ENCODE measurements at places on chromosomes 13 and 19.

DNA sequence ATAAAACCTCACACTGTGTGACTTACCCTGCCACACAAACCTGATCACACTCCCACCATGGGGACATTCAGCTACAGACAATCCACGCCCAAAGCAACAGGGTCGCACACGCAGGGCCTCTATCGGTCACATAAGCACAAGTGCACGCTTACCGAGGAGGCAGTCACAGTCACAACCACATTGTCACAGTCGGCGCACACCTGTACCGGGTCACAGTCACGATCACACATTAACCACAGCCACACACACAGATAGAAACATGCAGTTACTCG, 579 bp downstream of the ZNF566 start:
- DNase-seq = no peak

GRCh38 chr19:42129399-42130253, 2.6 kb downstream of the POU2F2 start:
- DNase-seq = no peak

DNA sequence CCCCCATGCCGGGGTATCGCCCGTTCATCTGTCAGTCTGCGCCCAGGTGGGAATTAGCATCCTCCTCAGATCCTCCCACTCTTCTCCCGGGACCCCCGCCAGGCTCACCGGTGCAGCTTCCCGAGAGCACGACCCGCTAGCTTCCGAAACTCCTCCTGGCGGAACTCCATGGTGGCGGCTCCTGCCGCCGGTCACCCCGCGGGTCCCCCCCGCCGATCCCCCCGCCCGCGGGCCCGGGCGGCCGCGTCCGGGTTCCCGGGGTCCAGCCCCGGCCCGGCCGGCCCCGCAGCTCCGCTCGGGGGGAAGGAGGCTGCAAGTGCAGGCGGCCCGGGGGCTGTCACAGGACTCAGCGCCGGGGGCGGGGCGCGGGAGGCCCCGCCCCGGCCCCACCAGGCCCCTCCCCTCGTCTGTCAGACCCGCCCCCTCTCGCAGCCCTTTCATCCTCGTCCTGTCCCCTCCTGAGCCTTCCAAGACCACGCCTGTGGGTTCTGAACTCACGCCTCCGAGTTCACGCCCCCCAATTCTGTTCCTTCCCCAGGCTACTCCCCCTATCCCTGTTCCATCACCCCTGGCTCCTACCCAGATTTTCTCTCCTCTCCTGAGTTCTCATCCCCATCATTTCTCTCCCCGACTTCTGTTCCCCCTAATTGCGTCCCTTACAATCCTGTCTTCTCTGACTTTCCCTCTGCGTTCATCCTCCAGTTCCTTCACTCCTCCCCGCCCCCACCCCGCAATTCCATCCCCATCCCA, at the start of gene SLC17A7:
Gene SLC17A7 (minus strand): TSS at position 318 of the 750 bp plus-strand sequence. CDS start 148 bp downstream, at position 170.
- DNase-seq = no peak

DNA sequence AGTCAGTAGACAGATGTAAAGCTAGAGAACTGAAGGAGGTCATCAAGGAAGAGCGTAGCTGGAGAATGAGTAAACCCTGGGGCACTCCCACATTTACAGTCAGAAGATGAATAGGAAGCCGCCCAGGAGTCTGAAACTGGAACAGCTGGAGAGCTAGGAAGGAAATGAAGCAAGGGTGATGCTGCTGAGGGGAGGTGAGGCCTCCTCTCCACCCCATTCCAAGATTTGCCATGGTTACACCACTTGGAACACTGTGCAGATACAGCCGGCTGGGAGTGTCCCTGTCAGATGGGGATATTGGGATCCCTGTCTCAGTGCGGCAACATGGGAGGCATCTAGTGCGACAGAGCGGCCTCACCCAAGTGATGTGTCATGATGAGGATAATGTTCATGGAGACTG, 51.8 kb upstream of the GPI start:
- no peak for DNase-seq

DNA sequence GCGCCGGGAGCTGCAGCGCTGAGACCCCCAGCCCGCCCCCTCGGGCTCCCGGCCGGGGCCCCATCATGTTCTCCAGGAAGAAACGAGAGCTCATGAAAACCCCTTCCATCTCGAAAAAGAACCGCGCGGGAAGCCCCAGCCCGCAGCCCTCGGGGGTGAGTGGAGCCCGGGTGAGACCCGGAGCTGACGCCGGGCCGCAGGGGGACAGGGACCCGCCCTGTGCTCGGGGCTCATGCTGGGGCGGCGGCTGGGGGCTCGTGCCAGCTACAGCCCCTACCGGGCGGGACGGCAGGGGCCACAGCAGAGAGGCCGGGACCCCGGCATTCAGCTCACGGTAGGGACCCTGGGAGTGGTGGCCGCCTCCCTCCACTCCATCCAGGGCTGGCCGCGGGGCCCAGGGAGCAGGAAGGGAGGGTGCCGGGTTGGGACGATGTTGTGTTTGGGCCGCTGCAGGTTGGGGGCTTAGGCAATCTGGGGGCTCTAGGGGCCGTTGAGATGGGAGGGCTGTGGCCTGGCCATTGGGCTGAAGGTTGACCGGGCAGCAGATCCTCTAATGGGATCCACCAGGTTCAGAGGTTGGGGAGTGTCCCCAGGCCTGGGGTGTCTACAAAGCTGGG, 482 bp downstream of the ARHGAP45 start:
- DNase-seq = no peak

GRCh38 chr13:64078025-64078424, 2662.4 kb upstream of the PCDH20 start:
- DNase-seq = no peak

DNA sequence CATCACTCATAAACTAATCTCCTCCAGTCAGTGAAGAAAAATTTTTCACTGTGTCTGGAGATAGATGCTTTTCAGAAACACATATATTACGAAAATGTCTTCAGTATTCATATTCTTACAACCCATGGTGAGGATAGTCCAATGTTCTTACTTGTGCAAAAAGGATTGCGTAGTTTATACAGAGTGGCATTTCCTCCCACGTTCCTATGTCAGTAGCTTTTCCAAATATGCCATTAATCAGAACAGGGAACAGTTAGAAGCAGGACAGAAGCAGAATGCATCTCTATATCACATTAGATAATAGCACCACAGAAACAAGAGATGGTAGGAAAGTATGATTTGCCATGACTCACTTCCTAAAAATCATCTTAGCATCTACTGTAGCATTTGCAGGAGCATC, 282.9 kb downstream of the SLITRK5 start:
- DNase-seq = no peak

GRCh38 chr19:47790398-47790814, 11.9 kb downstream of the SELENOW start:
- peak; percentile 80 for DNase-seq

- no peak for DNase-seq
Measured at GRCh38 chr13:49370371-49370770, 73.5 kb downstream of the CAB39L start.

DNA sequence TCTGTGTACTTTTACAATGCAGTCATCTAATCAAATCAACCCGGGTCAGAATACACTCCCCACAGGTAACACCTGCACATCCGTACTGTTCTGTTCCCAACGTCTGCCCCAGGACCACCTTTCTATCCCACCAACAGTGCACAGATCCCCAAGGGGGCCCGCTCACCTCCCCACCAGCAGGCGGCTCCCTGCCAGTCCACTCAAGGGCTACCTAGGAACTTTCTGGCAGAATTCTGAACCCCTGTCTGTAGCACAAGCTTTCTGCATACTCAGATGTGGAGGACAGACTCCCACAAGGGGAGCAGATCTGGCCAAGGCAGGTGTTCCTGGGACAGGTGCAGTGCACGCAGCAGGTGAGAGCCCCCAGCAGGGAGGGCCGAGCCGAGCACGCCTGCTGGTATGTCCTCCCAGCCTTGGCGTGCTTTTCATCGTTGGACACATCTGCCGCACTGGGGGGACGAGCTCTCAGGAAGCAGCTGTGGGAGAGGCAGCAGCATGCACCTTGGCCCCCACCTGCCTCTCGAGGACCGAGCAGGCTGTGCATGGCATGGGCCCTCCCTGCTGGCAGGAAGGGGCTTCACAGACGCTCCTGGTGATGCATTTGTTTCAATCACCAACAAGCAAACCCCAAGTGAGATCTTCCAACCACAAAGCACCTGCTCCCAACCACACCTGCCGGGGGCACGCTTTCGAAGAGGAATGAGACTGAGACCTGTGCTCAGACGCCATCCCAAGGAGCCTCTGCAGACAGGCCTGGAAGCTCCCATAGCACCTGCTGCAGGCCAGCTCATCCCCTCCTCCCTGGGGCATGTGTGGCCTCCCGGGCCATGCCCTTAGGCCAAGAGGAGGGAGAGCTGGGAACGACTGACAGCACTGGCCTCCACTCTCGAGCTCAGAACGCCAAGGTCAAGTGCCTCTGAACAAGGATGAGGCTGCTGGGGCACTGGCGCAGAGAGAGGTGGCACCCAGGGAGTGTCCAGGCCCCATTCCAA, 35.9 kb downstream of the RAB20 start:
- peak; percentile 69 for DNase-seq

DNA sequence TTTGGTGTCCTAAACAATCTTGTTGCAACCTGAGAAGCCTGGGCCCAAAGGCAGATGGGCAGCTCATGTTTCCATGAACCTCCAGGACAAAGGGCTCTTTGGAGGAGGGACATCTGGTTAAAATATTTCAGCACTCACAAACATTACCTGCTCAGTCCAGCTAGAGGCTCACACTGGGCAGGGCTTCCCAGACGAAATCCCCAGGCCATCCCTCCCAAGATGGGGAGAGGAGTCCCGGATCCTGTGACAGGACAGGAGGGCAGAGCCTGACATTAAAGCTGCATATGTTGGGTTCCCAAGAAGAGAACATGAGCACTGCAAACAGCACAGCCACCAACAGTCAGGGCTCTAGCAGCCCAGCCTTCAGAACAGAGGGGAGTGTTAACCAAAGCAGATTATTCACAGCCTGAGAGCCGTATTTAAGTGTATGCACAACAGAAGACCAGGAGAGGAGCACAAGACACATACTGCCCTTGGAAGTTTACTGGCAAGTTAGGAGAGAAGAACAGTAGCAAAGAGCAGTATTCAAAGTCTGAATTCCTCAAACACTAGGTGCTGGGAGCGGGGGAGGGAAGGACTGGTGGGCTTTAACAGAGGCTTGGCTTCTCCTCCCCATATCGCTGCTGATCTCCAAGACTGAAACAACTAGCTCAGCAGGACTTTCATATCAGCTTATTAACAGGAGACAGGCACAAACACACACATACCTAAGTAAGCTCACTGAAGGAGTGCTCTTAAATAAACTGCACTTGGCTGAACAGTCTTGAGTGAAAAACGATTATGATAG, 12.3 kb downstream of the ATP7B start:
- DNase-seq = no peak

GRCh38 chr13:25778365-25778764, 273.5 kb downstream of the SHISA2 start:
- DNase-seq = no peak

GRCh38 chr19:50534478-50534877, 20.8 kb upstream of the ASPDH start:
- no peak for DNase-seq

DNA sequence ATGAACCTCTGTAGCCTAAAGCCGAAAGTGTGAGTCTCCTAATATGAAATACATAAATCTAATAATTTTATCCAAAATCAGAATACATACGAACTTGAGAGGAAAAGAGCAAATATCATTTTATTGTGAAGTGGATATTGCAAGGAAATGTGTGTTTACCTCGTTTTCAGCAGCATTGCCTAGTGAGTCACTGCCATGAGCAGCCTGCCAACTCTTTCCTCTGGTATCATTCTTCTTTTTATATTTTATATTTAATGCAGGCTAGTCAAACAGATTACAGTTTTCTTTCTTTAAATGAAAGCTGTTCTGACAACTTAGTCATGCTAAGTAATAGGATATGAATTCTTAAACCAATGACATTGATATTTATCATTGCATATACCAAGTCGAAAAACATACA, 44.2 kb downstream of the EDNRB start:
- no peak for DNase-seq

- DNase-seq = peak; percentile 25
Measured at GRCh38 chr13:101144808-101145419, 271.4 kb downstream of the NALCN start.

GRCh38 chr19:53294786-53295441, 27.4 kb upstream of the VN1R4 start:
- no peak for DNase-seq

DNA sequence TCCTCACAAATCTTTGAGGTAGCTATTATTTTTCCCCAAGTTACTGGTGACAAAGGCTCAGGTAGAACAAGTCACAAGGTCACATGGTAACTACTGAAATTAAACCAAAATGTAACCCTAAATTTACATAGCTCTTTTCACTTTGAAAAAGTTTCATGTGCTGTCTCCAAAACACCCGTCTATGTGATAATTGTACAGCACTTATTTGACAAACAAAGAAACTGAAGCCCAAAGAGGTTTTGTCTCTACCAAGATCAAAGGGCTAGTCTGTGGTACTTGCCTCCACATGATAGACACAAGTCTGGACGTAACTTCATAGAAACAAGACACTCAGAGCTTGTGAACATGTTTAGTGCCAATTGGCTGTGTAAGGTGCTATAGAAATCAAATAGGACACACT, 108.3 kb downstream of the SACS start:
- no peak for DNase-seq

Measured in NCI-H1436 (cell line).